ENCODE measurements at places on chromosomes 4 and X.

DNA sequence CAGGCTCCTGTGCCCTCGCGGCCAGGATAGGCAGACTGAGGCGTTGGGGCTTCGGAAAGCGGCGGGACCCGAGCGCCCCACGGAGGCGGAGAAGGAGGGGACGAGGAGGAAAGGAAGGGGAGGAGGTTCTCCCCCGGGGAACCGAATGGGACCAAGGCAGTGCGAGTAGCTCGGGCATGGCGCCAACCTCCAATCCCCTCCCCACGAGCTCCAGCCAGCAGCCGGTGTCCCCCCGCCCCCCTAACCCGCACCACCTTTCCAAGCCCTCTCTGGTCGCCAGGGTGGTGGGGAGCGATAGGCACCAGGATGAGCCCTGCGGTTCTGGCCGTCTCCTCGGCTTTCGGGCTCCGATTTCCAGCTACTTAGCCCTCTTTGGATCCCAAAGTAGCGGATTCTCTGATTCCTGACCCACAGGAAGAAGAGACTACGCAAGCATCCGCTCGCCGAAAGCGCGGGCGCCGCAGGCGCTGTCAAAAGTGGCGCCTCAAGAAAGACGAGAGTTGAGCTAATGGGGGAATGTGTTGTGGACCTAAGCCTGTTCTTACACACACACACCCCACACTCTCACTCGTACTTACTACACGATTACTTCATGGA is 15.2 kb upstream of the ZIC3 start:
- no peak for DNase-seq
- no peaks in the 10 kb centered on the region for H3K36me3 ChIP-seq
- H3K4me3 ChIP-seq, result peak overlapping the region; percentile 16
- H3K4me1 ChIP-seq, result no peaks in the 10 kb centered on the region
- H3K27me3 ChIP-seq, result no peaks in the 10 kb centered on the region

DNA sequence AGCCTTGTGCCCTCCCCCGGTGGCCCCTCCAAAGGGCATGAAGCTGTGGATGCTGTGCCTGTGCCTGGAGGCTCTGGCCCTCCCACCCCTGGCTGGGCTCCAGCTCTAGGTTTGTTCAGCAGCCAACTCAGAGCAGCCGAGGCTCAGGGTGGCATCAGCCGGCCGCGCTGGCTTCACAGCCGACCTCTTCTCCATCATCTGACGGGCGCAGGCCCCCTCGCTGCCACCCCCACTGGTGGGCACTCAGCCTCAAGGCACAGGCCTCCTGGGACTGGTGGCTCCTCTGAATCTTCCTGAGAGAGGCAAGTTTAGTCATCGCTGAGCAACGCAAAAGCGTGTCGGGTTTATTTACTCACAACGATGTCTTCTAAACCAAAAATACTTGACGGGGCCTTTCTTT is 46.0 kb downstream of the PCGF3 start:
- DNase-seq, result no peak
- H3K4me1 ChIP-seq, result no peaks in the 10 kb centered on the region
- H3K27me3 ChIP-seq, result no peaks in the 10 kb centered on the region

DNA sequence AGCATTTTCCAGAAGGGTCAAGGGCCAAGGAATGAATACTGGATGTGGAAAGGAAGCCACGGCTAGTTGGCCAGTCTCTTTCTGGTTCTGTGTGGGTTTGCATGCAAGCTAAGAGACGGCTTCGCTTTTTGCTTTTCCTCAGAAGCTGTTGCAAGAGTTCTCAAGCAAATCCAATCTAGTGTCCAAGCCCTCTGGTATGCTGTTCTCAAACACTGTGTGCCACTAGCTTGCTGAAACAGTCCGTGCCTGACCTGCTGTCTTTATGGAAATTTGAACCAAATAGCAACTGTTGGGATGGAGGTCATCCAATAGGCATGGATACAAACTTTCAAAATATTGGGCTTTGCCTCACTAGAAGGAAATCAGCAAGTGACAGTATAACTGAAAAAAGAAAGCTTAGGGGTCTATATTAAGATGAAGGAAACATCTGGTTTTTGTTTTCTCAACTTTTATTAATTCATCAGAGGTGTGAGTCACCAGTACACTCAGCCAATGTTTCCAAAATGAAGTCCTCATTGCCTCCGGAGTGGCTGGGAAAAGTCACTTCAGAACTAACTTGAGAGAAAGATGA is 70.5 kb downstream of the SLC9A6 start:
- H3K4me1 ChIP-seq, result peaks cover 12% of the 10 kb centered on the region
- H3K27ac ChIP-seq, result peak overlapping the region; percentile 62
- H3K4me3 ChIP-seq, result no peak overlapping the region
- no peaks in the 10 kb centered on the region for H3K36me3 ChIP-seq
- no peaks in the 10 kb centered on the region for H3K27me3 ChIP-seq

DNA sequence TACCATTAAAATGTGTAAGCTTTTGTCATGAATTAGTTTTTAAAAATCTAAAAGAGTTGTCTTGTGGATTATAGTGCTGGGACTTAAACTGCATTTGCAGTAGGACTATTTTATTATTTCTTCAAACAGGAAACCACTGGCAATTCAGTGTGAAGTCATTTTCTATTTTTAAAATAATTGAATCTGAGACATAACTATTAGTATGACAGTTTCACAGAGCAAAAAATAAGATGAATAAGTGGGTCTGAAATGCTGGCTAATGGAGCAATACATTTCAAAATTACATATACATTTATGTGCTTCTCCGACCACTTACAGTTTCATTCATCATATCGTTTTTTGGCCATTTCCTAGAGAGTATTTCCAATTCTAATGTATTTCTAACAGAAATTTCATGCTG is 75.3 kb upstream of the RAPGEF2 start:
- no peaks in the 10 kb centered on the region for H3K27me3 ChIP-seq
- no peak overlapping the region for H3K4me3 ChIP-seq
- no peak for DNase-seq

All from vagina (tissue), 2 donors.